ENCODE measurements at places on chromosomes 3 and 15.

DNA sequence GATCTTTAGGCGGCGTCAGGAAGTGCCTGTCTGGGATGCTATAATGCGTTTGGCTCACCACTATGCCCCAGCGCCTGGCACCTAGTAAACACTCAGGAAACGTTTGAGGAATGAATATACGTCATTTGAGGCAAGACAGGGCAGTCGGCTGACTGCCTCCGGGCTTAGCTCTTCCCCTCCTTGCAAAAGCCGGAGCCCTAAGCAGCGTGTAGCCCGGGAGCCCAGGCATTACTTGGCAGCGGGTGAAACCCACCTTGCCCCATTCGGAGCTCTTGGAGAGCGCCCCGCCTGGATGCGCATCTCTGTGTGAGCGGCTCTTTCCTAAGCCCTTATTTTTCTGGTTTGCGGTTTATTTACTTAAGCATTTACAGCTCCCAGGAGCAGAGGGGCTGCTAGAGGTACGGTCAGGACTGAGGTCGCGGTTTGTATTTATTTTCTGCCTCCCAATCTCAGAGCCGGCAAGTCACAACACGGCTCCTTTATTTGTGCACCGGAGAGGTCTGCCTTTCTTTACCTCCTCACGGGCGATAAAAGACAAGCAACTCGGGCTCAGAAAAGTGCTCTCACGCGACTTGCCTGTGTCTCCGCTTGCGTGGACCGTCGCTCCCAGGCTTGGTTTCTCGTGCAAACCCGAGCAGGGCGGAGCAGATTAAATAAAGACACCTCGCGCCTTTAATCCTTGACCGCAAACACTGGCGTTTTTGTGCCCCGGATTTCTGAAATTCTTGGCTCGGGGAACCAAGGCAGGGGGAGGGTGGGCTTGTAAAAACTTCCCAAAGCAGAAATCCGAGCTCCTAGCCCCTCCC is 737 bp upstream of the ITPR1 start:
- DNase-seq, result peak; percentile 77

- no peak for DNase-seq
Observed at GRCh38 chr15:85072917-85073316, 91.3 kb downstream of the PDE8A start.

DNA sequence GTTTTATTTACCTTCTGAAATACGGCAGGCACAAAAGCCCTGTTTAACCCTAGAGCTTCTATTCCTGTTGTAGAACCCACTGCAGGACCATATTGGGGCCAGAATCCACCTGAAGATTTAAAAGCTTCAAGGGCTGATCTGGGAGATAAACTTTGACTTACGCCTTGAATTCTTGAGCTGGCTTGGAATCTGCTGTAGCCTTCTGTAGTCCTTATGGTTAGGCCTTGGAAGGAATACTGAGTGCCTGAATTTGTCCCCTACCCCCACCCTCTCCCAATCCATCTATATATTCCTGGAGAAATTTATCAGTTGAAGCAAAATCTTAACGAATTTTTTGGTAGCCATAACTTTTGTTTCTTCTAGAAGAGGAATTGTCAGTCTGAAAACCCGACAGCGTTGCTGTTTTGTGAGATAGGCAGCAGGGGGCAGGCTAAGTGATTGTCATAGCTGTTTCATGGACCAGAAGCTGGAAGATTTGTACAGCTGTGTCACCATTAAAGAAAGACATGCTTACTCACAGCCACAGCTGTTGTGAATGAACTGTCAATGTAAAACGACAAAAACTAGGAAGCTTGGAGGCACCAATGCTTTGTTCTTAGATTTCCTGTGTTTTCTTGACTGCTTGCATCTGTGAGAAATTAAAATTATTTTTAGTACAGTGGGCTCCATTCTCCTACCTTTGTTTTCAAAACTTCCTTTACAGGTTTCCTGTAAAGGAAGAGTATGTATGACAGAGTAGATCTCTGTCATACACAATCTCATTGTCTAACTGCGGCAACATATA is 12.8 kb downstream of the LXN start:
- DNase-seq, result peak; percentile 84

DNA sequence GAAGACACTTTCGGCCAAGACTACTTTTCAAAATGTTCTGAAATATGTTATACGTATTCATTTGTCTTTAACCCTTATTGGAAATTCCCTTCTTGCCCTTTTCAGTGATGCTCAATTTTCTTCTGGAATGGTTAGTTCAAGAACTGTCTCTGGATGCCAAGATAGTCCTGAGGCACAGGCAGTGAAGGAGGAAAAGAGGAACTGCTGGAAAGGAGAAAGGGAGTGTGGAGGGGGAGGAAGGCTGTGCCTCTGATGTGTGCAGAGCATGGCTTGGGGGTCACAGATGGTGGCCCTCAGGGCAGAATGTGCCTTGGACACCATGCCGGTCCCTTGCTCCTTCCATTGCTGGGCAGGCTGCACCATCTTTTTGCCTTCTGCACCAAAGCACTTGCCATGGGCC is 73.7 kb downstream of the CEP63 start:
- DNase-seq, result no peak

DNA sequence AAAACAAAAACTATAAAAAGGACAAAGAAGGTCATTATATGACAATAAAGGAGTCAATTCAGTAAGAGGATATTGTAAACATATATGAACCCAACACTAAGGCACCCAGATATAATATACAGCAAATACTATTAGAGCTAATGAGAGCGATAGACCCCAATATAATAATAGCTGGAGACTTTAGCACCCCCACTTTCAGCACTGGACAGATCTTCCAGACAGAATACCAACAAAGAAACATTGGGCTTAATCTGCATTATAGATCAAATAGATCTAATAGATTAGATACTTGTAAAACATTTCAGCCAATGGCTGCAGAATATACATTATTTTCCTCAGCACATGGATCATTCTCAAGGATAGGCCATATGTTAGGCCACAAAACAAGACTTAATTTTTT is 53.4 kb downstream of the NUDT16 start:
- DNase-seq, result no peak

DNA sequence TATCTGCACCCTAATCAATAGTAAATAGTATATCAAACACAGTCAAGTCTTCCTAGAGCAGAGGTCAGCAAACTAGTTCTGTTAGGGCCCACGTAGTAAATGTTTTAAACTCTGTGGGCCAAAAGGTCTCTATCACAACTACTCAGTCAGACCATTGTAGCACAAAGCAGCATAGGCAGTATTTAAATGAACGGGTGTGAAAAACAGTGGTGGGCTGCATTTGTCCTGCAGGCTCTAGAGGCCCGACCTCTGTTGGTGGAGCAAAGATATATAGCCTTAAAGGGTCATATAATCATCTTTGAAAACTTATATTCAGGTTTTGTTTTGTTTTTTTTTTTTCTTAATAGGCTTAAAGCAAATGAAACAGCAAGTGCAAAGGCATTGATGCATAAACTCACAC is 326.4 kb upstream of the TRIM42 start:
- no peak for DNase-seq

DNA sequence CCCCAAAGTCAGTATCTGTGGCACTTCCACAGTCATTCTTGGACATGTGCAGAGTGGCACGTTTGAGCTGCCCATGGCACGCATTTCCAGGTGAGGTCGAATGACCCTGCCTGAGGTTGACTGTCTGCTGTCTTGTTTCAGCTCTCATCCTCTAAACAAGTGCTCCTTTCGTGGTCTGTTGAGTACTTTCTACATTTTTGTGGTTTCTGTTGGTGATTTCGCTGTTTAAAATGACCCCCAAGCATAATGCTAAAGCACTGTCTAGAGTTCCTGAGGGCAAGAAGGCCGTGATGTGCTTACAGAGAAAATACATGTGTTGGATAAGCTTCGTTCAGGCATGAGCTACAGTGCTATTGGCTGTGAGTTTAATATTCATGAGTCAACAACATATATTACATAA is 40.0 kb upstream of the SAMMSON start:
- DNase-seq, result no peak

DNA sequence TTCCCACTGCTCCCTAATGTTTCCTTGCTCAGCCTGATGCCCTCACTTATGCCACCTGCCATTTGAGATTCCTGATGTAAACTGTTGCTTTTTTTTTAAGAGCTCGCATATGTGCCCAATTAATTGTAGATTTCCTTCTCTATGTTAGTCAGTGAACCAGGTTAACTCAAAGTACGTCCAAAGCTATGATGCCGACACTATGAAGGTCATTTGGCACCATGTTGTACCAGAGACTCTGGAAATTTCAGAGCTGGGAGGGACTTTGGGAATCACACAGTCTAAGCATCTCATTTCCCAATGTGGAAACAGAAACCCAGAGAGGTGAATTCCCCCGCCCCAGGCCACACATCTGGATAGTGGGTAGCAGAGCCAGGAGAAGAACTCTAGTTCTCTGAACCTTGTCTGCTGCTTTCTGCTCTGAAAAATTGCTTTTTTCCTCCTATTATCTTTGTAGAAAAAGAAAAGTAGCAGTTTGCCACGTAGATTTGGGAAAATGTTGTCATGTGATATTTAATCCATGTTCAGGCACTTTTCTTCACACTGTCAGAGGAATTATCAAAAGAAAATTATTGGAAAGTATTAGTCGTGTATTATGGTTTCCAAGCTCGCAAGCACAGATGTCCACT is 38.5 kb upstream of the TNFAIP8L3 start:
- peak; percentile 6 for DNase-seq

GRCh38 chr3:137762674-137763593 is 1.2 kb upstream of the SOX14 start:
- DNase-seq, result no peak
